Activated naive CD4-positive, alpha-beta T cell treated with anti-CD3 and anti-CD28 coated beads, Interleukin-2, amount 10 ng/mL, durations not matched to agents 7 days and 5 days (primary cell): ENCODE measurements at places on chromosomes 5 and 9.
A peak's percentile ranks its signal among the peaks of the same experiment; 100 is the strongest.

GRCh38 chr9:114732823-114733222 is 50.8 kb upstream of the TEX48 start:
- H3K4me3 ChIP-seq: no peak overlapping the region
- H3K36me3 ChIP-seq: peaks cover 30% of the 10 kb centered on the region
- DNase-seq: no peak
- H3K27me3 ChIP-seq: no peaks in the 10 kb centered on the region
- H3K27ac ChIP-seq: no peak overlapping the region
- peaks cover 43% of the 10 kb centered on the region for H3K4me1 ChIP-seq

DNA sequence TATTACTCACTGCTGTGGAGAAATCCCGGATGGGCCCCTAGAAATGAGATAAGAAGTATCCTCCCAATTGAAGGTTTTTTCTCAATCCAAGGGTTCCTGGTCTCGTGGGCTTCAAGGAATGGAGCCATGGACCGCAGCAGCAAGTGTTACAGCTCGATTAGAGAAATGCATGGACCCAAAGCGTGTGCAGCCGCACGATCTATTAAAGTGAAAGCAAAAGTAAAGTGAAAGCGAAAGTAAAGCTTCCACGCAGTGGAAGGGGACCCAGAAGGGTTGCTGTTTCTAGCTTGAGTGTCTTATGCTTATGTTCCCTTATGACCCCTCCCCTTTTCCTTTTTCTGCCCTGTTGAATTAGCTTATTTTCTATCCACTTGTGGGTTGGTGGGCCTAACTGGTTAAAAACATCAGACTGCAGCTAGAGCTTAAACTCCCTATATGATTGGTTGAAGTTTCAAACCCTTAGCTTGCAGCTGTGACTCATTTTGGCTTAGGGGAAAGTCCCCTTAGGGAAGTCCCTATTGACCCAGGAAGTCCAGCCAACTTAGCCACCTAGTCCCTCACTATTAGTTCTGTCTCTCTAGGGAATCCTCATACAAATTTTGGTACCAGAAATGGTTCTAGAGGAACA is 1111.8 kb downstream of the TAF11L14 start:
- H3K27ac ChIP-seq: peak overlapping the region; percentile 97
- H3K4me3 ChIP-seq: peak overlapping the region; percentile 89
- peak; percentile 55 for DNase-seq
- no peaks in the 10 kb centered on the region for H3K27me3 ChIP-seq
- H3K36me3 ChIP-seq: peaks cover 22% of the 10 kb centered on the region

DNA sequence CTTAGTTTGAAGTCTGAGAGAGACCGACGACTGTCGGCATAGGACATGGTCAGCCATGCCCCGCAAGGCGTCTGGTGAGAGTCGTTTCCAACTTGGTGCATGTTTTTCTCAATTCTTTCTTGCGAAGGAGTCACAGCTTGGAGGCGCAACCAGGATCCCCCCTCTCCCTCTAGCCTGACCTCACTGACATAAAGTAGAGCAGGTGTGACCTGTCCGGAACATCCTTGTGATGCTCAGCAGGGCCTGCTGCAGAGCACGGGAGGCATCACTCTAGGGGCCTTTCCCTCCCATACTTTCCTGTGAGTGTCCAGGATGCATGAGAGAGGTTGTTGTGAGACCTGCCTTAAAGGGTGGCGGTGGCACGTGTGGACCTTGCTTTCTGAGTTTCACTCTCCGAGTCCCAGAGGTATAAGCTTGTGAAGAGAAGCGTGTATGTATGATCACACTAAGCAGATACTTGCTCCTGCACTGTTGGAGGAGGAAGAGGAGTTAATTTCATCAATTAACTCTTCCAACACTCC is 5.0 kb downstream of the TENT4A start:
- H3K4me1 ChIP-seq: peaks cover 76% of the 10 kb centered on the region
- no peak for DNase-seq
- H3K27ac ChIP-seq: peak overlapping the region; percentile 64
- H3K4me3 ChIP-seq: no peak overlapping the region

DNA sequence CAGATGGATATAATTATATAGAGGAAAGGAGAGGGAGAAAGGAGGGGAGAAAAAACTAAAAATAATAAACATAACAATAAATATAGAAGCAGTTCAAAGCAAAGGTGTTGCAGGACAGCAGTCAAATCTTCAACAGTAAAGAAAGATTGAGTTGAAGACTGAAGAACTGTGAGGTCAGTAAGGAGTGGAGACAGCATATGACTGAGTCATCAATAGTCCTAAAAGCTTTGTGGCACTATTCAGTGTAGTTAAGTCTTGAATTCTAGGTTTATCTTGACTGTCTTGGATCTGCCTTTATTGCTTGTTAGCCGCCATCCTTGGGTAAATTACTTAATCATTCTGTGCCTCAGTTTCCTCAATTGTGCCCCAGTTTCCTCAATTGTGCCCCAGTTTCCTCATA is 137.0 kb downstream of the MRPS30 start:
- DNase-seq: no peak
- no peaks in the 10 kb centered on the region for H3K27me3 ChIP-seq
- no peak overlapping the region for H3K27ac ChIP-seq
- H3K36me3 ChIP-seq: no peaks in the 10 kb centered on the region
- no peak overlapping the region for H3K4me3 ChIP-seq

GRCh38 chr9:34719021-34719768 is 9.3 kb upstream of the CCL21 start:
- H3K27me3 ChIP-seq: peaks cover 17% of the 10 kb centered on the region
- no peak for DNase-seq
- H3K4me3 ChIP-seq: no peak overlapping the region
- H3K36me3 ChIP-seq: no peaks in the 10 kb centered on the region
- H3K27ac ChIP-seq: no peak overlapping the region
- no peaks in the 10 kb centered on the region for H3K4me1 ChIP-seq

GRCh38 chr9:74595286-74595685 is 98.2 kb downstream of the RORB start:
- H3K4me3 ChIP-seq: no peak overlapping the region
- DNase-seq: no peak
- no peaks in the 10 kb centered on the region for H3K4me1 ChIP-seq
- H3K36me3 ChIP-seq: no peaks in the 10 kb centered on the region

- no peaks in the 10 kb centered on the region for H3K27me3 ChIP-seq
- H3K4me1 ChIP-seq: peaks cover 6% of the 10 kb centered on the region
- DNase-seq: no peak
- peaks cover 13% of the 10 kb centered on the region for H3K36me3 ChIP-seq
Observed at GRCh38 chr5:5437227-5438172, 15.0 kb downstream of the ICE1 start.

- peak overlapping the region; percentile 99 for H3K27ac ChIP-seq
- H3K4me1 ChIP-seq: peaks cover 23% of the 10 kb centered on the region
- DNase-seq: no peak
- peaks cover 22% of the 10 kb centered on the region for H3K27me3 ChIP-seq
- peak overlapping the region; percentile 97 for H3K4me3 ChIP-seq
Observed at GRCh38 chr5:134177369-134178095, 782 bp upstream of the SKP1 start.

GRCh38 chr5:53942724-53943123 is 367.6 kb downstream of the ARL15 start:
- no peaks in the 10 kb centered on the region for H3K27me3 ChIP-seq
- no peaks in the 10 kb centered on the region for H3K4me1 ChIP-seq
- no peak for DNase-seq
- H3K36me3 ChIP-seq: peaks cover 6% of the 10 kb centered on the region

DNA sequence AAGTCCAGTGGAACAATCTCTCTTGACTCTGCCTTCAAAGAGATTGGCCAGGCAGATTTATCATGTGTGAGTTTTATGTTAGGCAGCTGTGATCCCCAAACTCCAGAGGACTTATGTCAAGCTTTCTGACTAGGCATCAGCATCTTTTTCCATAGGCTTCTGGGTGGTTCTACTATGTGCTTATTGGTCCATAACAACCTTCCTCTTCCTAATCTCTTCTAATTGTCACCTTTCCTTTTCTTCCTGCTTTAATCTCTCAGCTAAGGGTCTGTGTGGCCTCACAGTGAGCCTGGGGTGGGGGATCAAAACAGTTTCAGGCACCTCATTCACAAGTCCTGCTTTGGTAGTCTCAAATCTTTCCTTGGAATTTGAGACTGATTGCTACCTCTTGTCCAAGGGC is 170.9 kb upstream of the CHD1 start:
- H3K27ac ChIP-seq: no peak overlapping the region
- H3K27me3 ChIP-seq: peaks cover 8% of the 10 kb centered on the region
- no peaks in the 10 kb centered on the region for H3K36me3 ChIP-seq
- no peak for DNase-seq
- no peaks in the 10 kb centered on the region for H3K4me1 ChIP-seq

- H3K4me3 ChIP-seq: no peak overlapping the region
- no peak for DNase-seq
- no peaks in the 10 kb centered on the region for H3K4me1 ChIP-seq
- no peaks in the 10 kb centered on the region for H3K36me3 ChIP-seq
- H3K27me3 ChIP-seq: no peaks in the 10 kb centered on the region
Observed at GRCh38 chr9:70587201-70587600, 172.7 kb upstream of the KLF9 start.

DNA sequence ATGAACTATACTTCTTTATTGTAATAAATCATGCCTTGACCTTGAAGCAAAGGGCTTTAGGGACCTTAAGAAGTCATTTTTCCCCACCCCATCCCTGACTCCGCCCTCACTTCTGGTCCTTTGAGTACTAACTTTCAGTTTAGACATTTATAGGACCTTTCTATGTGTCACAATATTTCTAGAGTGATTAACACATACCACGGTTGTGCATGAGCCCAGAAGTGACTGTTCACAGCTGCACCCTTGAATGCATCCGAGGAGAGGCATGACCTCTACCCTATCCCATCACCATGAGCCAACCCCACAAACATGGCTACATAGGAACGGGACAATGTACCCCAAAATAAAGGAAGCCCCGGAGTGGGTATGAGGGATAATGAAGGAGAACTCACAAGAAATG is 160.3 kb downstream of the HSD17B3 start:
- H3K36me3 ChIP-seq: no peaks in the 10 kb centered on the region
- H3K4me3 ChIP-seq: no peak overlapping the region
- H3K27ac ChIP-seq: no peak overlapping the region
- peaks cover 18% of the 10 kb centered on the region for H3K27me3 ChIP-seq

DNA sequence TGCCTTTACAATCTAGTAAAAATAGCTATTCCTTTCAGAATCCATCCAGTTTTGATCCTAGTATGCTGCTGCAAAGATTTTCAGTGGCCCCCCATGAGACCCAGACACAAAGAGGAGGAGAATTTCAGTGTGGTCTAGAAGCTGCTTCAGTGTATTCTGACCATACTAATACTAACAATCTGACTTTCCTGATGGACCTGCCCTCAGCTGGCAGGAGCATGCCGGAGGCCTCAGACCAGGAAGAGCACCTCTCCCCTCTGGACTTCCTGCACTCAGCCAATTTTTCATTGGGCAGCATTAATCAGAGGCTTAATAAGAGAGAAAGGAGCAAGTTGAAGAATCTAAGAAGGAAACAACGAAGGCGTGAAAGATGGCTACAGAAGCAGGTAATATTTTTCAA is 48.5 kb downstream of the RNF180 start:
- H3K36me3 ChIP-seq: no peaks in the 10 kb centered on the region
- no peak overlapping the region for H3K4me3 ChIP-seq
- no peaks in the 10 kb centered on the region for H3K4me1 ChIP-seq
- no peak for DNase-seq

DNA sequence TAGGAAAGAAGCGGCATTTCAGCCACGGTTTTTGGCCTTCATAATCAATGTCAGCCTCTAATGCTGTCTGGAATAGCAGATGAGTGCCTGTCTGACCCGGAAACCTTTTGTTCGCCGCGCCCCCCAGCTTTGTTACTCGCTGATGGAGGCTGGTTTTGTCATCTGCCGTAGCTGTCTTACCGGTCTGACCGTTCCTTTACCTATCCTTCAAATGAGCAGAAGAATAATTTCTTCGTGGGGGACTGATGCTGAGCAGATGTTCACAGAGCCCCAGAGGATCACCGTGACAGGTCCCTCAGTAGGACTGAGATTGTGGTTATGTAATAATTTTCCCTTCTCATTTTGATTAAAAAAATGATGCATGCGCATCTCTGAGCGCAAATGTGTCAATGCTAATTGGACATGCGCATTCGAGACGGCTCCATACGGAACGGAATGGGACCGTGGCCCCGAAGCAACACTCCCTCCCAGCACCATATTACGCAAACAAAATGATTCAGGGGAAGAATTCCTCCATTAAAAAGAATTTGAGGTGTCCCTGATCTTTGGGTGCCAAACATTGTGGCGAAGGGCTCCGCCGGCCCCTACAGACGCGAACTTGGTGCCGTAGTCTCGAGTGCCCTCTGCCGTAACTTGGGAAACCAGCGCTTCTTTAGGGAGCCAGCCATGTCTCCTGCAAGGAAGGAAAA is 27.6 kb downstream of the TLX3 start:
- H3K27me3 ChIP-seq: peaks cover 36% of the 10 kb centered on the region
- DNase-seq: peak; percentile 39
- peaks cover 2% of the 10 kb centered on the region for H3K4me1 ChIP-seq
- no peaks in the 10 kb centered on the region for H3K36me3 ChIP-seq
- H3K27ac ChIP-seq: no peak overlapping the region
- peak overlapping the region; percentile 21 for H3K4me3 ChIP-seq

- no peaks in the 10 kb centered on the region for H3K27me3 ChIP-seq
- DNase-seq: no peak
- no peak overlapping the region for H3K27ac ChIP-seq
- no peaks in the 10 kb centered on the region for H3K36me3 ChIP-seq
- H3K4me1 ChIP-seq: no peaks in the 10 kb centered on the region
Observed at GRCh38 chr5:104344809-104345208, 782.2 kb upstream of the NUDT12 start.

GRCh38 chr5:92581249-92581648 is 999.8 kb downstream of the NR2F1-AS1 start:
- no peaks in the 10 kb centered on the region for H3K27me3 ChIP-seq
- H3K4me3 ChIP-seq: no peak overlapping the region
- no peaks in the 10 kb centered on the region for H3K4me1 ChIP-seq
- H3K36me3 ChIP-seq: no peaks in the 10 kb centered on the region

GRCh38 chr5:5929291-5930020 is 448.9 kb downstream of the MED10 start:
- H3K36me3 ChIP-seq: no peaks in the 10 kb centered on the region
- H3K27me3 ChIP-seq: no peaks in the 10 kb centered on the region
- no peak overlapping the region for H3K27ac ChIP-seq
- H3K4me1 ChIP-seq: no peaks in the 10 kb centered on the region
- DNase-seq: no peak

GRCh38 chr5:136525597-136525996 is 160.3 kb upstream of the TRPC7 start:
- H3K36me3 ChIP-seq: no peaks in the 10 kb centered on the region
- no peaks in the 10 kb centered on the region for H3K27me3 ChIP-seq
- no peak overlapping the region for H3K27ac ChIP-seq
- DNase-seq: no peak
- H3K4me3 ChIP-seq: no peak overlapping the region

- H3K4me1 ChIP-seq: no peaks in the 10 kb centered on the region
- no peak overlapping the region for H3K27ac ChIP-seq
- no peaks in the 10 kb centered on the region for H3K27me3 ChIP-seq
- no peak overlapping the region for H3K4me3 ChIP-seq
Observed at GRCh38 chr9:29958469-29958868, 2385.2 kb upstream of the C9orf72 start.

DNA sequence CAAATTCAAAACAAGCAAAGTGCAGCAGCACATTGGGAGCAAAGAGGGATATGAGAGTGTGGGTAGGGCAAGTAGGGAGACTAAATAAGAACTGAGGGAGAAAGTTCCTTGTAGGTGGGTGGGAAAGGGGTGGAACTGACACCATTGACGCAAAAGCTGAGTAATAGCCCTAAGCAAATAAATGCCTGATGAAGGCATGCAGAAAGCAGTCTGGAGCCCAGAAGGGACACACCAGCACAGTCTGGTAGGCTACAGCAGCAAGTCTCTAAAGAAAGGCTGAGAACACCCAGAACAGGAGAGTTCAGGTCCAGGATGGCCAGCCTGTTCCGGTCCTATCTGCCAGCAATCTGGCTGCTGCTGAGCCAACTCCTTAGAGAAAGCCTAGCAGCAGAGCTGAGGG is at the start of gene INSL4:
Gene INSL4 (plus strand): TSS at position 208 of the 400 bp plus-strand sequence. CDS start 105 bp downstream, at position 313.
- no peak for DNase-seq
- H3K27me3 ChIP-seq: peaks cover 26% of the 10 kb centered on the region
- no peak within 1 kb of the TSS for H3K4me3 ChIP-seq
- H3K4me1 ChIP-seq: no peaks in the 10 kb centered on the region
- no peak within 1 kb of the TSS for H3K27ac ChIP-seq
